ENCODE measurements at places on chromosomes 5 and 9.

GRCh38 chr9:27880635-27881034, 307.4 kb upstream of the C9orf72 start:
- no peaks in the 10 kb centered on the region for H3K36me3 ChIP-seq
- H3K4me1 ChIP-seq = no peaks in the 10 kb centered on the region
- H3K27ac ChIP-seq = no peak overlapping the region
- DNase-seq = no peak
- no peak overlapping the region for H3K4me3 ChIP-seq
- H3K27me3 ChIP-seq = no peaks in the 10 kb centered on the region

GRCh38 chr5:145777445-145778063, 57.6 kb downstream of the PRELID2 start:
- H3K4me1 ChIP-seq = peaks cover 6% of the 10 kb centered on the region
- no peaks in the 10 kb centered on the region for H3K36me3 ChIP-seq
- no peak for DNase-seq
- no peak overlapping the region for H3K4me3 ChIP-seq
- H3K27ac ChIP-seq = no peak overlapping the region
- no peaks in the 10 kb centered on the region for H3K27me3 ChIP-seq

- no peaks in the 10 kb centered on the region for H3K4me1 ChIP-seq
- peak; percentile 70 for DNase-seq
Observed at GRCh38 chr5:179974946-179975712, 67.4 kb upstream of the TBC1D9B start.

DNA sequence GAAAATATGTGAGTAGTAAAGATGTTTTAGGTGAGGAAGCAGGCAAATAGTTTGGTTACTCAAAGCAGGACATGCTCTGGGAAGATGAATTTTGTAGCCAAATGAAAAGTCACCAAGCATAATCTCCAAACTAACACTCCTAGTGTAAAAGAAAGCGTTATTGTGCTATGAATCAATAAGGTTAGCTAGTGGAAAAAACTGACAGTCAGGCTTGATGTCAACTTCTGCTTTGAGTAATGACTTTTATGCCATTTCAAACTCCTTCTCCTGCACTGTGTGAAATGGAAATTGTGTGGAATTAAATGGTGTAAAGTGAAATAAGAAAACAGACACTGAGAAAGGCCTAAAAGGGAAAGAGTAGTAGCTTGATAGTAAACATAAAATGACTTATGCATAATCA, 637.2 kb upstream of the DMAC1 start:
- no peak overlapping the region for H3K4me3 ChIP-seq
- no peak for DNase-seq
- H3K27ac ChIP-seq = no peak overlapping the region
- no peaks in the 10 kb centered on the region for H3K27me3 ChIP-seq

GRCh38 chr5:90548069-90548593, 10.5 kb upstream of the ADGRV1 start:
- H3K27me3 ChIP-seq = no peaks in the 10 kb centered on the region
- H3K4me3 ChIP-seq = no peak overlapping the region
- no peaks in the 10 kb centered on the region for H3K36me3 ChIP-seq

GRCh38 chr5:112511920-112512319, 92.8 kb upstream of the EPB41L4A start:
- no peaks in the 10 kb centered on the region for H3K4me1 ChIP-seq
- no peak for DNase-seq
- H3K36me3 ChIP-seq = no peaks in the 10 kb centered on the region
- H3K27me3 ChIP-seq = no peaks in the 10 kb centered on the region
- no peak overlapping the region for H3K27ac ChIP-seq

DNA sequence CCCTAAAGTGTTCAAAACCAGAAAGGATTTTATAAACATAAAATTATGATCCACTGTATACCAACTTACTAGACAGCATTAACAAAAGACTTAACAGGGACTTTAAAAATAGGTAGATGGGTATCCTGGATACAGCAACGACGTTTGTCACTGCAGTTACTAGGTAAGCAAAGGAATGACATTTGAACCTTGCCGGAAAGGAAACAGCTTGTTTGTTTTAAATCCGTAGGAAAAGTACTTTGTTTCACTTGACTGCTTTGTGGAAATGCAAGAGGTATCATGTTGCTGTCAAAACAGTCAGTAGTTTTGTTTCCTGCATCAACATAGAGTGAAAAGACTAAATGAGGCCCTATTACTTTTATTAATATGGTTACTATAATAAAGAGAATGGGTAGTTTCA, 122.9 kb downstream of the CDC42SE2 start:
- peaks cover 38% of the 10 kb centered on the region for H3K36me3 ChIP-seq
- DNase-seq = no peak
- H3K4me1 ChIP-seq = peaks cover 8% of the 10 kb centered on the region
- no peak overlapping the region for H3K27ac ChIP-seq
- no peaks in the 10 kb centered on the region for H3K27me3 ChIP-seq

GRCh38 chr5:56565644-56566043, 249.7 kb upstream of the MAP3K1 start:
- no peak overlapping the region for H3K27ac ChIP-seq
- DNase-seq = no peak
- H3K27me3 ChIP-seq = no peaks in the 10 kb centered on the region
- H3K4me1 ChIP-seq = peaks cover 15% of the 10 kb centered on the region
- no peaks in the 10 kb centered on the region for H3K36me3 ChIP-seq
- H3K4me3 ChIP-seq = no peak overlapping the region

DNA sequence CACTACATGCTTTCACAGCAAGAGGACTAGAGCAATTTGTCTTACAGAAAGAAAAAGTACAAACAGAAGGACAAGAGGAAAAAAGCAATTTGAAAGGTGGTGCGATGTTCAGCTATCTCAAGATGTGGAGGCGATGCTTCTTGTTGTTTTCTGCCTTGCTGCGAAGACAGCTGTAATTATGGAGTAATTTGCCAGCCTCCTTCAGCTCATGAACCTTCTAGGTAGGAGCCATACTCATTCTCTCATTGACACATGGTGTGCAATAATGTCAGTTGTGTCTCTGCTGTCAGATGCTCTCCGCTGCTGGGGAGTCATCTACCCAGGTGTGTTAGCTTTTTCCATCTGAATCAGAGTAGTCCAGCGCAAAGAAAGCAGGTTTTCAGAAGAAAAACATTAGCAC, 424.5 kb downstream of the NR2F1-AS1 start:
- H3K27ac ChIP-seq = no peak overlapping the region
- no peaks in the 10 kb centered on the region for H3K36me3 ChIP-seq
- no peak for DNase-seq
- no peak overlapping the region for H3K4me3 ChIP-seq

DNA sequence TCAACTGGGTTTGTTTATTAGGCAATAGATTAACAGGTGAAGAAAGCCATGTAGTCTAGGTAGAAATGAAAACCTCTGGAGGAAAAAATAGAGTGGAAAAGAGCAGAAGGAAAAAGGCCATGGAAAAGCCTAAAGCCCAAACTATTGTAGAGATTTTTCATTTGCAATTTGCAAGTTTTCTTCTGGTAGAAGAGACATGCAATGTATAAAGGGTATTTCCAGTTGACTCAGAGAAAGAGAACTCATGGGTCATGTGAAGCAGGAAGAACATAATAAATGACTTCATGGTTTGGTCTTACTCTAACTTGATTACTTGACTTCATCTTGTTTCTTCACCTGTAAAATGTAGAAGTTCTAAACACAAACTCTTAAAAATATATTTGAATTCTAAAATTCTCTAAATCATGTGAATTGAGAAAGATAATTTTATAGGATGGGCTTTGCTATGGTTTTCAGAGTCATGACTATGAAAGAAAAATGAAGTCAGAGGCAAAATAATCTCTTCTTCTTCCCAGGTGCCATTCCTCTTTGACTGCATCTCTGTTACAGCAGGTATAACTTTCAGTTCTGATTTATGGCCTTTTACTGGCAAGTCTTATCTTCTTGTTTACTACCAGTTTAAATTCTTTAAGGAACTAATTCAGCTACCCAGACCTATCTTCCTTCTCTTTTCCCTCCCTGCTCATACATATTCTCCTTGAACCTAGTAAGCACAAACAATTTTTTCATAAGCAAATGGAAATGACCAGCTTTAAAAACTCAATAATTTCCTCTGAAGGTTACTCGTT, 47.7 kb upstream of the TMC1 start:
- H3K27me3 ChIP-seq = no peaks in the 10 kb centered on the region
- H3K4me1 ChIP-seq = peaks cover 15% of the 10 kb centered on the region
- no peak overlapping the region for H3K4me3 ChIP-seq

DNA sequence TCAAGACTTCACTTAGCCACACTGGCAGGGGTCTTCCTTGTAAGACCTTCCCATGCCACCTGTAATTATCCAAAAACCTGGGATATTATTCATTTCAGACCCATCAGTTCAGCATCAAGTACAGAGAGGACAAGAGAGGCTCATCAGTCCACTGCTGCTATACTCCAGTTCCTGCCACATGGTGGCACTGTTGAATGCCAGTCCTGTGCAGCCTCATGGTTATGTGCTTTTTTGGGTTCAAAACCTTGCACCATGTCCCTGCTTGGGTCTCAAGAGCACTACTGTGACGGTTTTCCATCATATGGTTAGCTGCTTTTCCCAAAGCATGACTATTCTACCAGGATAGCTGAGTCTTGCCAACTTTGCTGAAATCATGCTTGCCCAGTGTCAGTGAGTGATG, 8.5 kb downstream of the PTGS1 start:
- H3K4me1 ChIP-seq = peaks cover 12% of the 10 kb centered on the region
- no peak for DNase-seq
- no peak overlapping the region for H3K4me3 ChIP-seq
- H3K36me3 ChIP-seq = no peaks in the 10 kb centered on the region
- H3K27me3 ChIP-seq = no peaks in the 10 kb centered on the region
- no peak overlapping the region for H3K27ac ChIP-seq

DNA sequence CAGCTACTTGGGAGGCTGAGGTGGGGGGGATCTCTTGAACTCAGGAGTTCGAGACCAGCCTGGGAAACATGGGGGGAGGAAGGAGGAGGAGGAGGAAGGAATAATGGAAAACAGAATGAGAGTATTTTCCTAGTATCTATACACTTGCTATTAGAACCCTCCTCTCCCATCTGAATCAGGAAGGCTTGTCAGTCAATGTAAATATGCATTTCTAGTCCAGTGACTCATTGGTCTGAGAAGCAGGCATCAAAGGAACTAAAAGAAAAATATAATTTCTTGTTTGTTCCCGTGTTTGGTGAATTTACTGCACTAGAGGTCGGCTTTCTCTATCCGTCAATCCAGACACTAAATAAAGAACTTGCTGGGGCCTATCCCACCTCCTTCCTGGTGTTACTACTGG, 88.6 kb downstream of the AGTPBP1 start:
- H3K27ac ChIP-seq = no peak overlapping the region
- no peak overlapping the region for H3K4me3 ChIP-seq
- H3K27me3 ChIP-seq = no peaks in the 10 kb centered on the region
- DNase-seq = no peak
- no peaks in the 10 kb centered on the region for H3K4me1 ChIP-seq
- peaks cover 7% of the 10 kb centered on the region for H3K36me3 ChIP-seq

DNA sequence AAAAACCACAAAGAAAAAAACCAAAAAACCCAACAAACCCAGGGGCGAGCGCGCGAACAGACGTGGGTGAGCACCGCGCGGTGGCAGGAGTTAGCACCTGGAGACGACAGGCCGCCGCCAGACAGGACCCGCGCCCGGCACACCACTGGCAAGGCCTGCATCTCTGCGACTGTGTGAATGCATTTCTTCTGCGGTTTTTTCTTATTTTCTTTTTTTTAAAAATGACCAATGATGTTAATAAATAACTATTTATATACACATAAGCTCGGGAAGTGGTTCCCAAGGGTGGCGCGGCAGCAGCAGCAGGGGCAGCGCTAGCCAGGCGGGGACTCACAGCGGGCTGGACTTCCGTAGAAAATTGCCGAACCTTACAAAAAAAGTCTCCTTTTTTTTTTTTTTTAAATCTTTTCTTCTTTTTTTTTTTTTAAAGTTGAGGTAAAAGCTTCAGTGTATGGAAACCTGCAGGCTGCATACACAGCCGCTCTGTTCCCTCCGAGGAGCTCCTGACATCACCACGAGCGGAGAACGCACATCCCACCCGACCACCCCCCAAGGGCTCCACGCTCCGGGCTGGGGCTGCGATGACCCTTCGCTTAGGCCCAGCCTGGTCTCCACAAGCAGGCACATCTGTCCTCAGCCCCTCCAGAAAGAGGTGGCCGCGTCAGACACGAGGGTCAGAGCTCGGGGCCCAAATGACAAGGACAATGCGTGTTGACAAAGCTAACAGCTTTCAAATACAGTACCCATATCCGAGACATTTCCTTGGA, 7.4 kb downstream of the BRD3OS start:
- H3K27me3 ChIP-seq = no peaks in the 10 kb centered on the region
- no peak for DNase-seq
- no peak overlapping the region for H3K4me3 ChIP-seq
- no peak overlapping the region for H3K27ac ChIP-seq

DNA sequence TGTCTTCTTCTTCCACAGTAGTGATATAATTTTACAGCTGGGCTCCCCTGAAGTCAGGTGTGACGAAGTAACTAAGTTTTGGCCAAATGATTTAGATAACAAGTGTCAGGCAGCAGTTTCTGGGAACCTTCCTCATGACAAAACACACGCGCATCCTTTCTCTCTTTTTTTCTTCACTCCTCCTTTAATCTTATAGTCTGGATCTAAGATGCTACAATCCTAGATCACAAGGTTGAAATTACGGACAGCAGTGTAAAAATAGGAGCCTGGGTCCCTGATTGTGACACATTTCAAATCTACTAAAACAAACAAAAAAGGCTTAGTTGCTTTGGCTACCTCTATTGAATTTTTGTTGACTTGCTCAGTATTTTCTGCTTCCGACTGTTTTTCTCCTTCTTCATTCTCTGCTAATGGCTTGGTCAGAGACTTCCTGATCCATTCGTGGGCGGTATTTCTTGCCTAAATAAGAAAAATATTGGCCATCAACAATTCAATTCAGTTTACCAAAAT, 36.1 kb downstream of the FAM114A2 start:
- H3K36me3 ChIP-seq = peaks cover 11% of the 10 kb centered on the region
- H3K27ac ChIP-seq = peak overlapping the region; percentile 75
- no peak overlapping the region for H3K4me3 ChIP-seq
- no peaks in the 10 kb centered on the region for H3K4me1 ChIP-seq
- no peak for DNase-seq

DNA sequence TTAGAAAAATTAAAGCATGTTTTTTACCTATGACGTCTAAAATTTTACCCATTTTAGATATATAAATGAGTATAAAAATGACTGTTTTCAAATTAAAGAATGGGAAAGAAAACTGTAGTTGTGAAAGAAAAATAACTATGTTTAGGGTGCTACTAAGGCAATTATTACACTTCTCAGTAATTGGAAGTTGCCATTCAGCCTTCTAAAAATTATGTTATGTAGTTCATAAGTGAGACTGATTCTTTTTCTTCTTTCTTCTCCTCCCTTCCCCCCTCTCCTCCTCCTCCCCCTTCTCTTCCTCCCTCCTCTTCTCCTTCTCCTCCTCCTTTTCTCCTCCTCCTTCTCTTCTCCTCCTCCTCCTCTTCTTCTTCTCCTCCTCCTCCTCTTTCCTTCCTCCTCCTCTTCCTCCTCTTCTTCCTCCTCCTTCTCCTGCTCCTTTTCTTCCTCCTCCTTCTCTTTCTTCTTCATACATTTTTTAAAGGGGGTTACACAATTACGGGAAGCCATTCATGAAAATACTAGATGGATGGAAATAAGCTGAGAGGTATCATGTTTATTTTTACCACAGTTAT, 223.6 kb downstream of the CETN3 start:
- H3K27ac ChIP-seq = no peak overlapping the region
- H3K4me3 ChIP-seq = no peak overlapping the region
- H3K27me3 ChIP-seq = no peaks in the 10 kb centered on the region
